ENCODE measurements at places on chromosomes 6 and 20.

DNA sequence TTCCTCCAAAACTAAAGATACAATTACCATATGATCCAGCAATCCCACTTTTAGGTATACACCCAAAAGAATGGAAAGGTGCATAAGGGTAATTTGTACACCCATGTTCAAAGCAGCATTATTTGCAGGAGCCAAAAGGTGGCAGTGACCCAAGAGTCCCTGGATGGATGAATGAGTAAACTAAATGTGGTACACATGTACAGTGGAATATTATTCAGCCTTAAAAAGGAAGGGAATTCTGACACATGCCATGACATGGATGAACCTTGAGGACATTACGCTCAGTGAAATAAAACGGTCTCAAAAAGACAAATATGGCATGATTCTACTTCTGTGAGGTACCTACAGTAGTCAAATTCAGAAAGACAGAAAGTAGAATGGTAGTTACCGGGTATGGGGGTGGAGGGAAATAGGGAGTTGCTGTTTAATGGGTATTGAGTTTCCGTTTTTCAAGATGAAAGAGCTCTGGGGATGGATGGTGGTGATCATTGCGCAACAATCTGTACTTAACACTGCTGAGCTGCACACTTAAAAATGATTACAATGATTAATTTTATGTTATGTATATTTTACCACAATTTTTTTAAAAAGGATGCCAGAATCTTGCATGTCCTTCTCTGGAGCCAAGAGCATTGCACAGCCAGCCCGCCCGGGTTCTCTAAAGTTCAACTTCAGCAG lies 518.9 kb upstream of the JARID2 start:
- no peak for DNase-seq

- DNase-seq = no peak
Observed at GRCh38 chr6:90477366-90477765, 109.5 kb downstream of the MAP3K7 start.

GRCh38 chr6:16973051-16973450 lies 128.8 kb upstream of the STMND1 start:
- no peak for DNase-seq

- no peak for DNase-seq
Observed at GRCh38 chr6:81999826-82000225, 247.3 kb upstream of the TENT5A start.

- DNase-seq = no peak
Observed at GRCh38 chr6:158011980-158012566, 30.4 kb downstream of the SYNJ2 start.

DNA sequence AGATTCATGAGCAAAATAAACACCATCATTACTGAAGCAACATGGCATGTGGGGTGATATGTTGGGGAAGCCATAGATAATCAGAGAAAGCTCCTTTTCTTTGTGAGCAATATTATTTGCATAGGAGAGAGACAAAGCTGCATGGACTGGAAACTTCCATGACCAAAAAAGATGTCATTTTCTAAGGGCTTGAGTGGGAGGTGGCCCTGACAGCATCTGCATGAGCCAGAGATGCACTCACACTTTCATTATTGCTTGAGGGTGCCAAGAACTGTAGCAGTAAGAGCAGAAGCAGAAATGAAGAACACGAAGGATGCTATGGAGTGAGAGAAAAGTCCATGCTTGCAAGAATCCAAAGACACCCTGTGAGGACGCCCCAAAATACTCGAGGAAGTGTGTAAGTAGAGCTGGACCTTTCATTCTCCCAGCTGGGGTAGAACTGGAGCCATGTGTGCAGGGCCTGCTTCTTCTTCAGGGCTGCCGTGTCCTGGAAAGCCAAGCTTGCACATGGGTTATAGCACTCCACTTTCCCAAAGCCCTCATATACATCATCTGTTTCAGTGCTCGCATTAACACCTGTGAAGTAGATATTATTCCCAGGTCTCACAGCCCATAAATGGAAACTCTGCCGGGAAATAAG lies 851.2 kb downstream of the DHX35 start:
- no peak for DNase-seq

GRCh38 chr6:4155848-4156466 lies 20.6 kb upstream of the ECI2 start:
- peak; percentile 80 for DNase-seq

- no peak for DNase-seq
Observed at GRCh38 chr6:37061157-37061804, 55.8 kb downstream of the FGD2 start.

- DNase-seq = no peak
Observed at GRCh38 chr20:53328961-53329360, 264.7 kb downstream of the ZNF217 start.

GRCh38 chr6:169288591-169288990 lies 34.9 kb upstream of the THBS2 start:
- DNase-seq = no peak

GRCh38 chr6:148750838-148751792 lies 4.3 kb downstream of the UST start:
- DNase-seq = no peak

DNA sequence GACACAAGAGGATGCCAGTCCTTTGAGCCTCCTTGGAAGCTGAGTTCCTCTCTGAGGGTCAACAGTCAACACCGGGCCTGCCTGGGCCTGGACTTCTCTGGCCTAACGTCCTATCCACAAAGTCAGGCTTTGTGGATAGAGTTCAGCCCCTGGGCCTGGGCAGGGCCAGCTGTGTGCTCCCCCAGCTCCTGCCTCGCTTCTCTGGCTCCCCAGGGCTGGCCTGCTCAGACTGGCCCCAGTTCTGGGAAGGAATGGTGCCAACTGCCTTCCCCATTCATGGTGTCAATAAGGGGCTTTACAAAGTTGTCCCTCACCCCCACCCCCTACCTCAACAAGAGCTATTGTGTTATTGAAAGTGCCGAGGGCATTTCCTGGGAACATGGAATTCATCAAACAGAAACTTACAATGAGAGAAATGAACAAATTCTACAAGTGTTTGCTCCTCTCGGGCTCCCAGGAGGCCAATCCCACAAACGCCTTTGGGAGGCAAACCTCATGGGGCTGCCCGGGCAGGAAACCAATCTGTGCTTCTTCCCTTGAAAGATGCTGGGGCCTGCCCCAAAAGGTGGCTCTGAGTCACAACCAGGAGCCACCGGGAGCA lies 26.5 kb upstream of the PPP1R14C start:
- DNase-seq = no peak

DNA sequence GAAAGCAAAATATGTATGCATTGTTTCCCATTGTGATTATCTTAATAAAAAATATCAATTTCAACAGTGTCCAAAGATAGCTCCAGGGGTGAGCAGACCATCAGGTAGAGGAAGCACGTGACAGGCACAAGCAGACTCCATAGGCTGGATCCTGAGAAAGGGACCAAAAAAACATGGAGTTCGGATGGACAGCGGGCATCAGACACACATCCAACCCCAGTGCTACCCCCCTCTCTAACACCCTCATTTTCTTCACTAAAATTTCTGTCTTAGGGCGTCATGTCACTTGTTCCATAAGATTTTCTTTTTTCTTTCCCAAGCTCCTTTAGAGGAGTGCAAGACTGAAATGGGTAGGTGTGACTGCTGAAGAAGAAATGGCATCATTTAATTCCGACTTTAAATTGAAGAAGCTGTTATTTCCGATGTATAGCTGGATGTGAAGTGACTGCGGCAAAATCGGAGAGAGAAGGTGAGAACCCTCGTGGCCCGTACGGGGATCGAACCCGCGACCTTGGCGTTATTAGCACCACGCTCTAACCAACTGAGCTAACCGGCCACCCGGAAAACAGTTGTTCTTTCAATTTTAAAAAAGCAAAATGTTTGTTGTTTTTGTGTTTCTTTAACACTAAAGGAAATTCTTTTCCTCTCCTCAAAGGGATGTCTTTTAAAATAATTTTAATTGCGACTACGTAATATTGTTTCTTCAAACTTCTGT lies 10.3 kb upstream of the PRSS16 start:
- DNase-seq = peak; percentile 69

DNA sequence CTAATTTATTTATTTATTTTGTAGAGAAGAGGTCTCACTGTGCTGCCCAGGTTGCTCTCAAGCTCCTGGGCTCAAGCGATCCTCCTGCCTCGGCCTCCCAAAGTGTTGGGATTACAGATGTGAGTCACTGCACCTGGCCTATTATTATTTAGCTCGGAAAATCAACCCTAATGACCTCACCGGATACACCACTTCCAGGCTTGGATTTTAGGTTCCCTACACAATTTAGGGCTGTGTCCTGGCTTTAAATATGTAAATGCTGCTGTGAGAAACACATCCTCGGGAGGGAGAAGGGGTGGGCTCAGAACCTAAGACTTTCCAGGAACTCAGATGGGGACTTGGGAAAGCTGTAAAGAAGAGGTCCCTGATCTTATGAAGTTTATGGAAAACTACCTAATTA lies 51.0 kb upstream of the SLC32A1 start:
- no peak for DNase-seq

- DNase-seq = no peak
Observed at GRCh38 chr20:38579219-38579910, 1.6 kb upstream of the ADIG start.

DNA sequence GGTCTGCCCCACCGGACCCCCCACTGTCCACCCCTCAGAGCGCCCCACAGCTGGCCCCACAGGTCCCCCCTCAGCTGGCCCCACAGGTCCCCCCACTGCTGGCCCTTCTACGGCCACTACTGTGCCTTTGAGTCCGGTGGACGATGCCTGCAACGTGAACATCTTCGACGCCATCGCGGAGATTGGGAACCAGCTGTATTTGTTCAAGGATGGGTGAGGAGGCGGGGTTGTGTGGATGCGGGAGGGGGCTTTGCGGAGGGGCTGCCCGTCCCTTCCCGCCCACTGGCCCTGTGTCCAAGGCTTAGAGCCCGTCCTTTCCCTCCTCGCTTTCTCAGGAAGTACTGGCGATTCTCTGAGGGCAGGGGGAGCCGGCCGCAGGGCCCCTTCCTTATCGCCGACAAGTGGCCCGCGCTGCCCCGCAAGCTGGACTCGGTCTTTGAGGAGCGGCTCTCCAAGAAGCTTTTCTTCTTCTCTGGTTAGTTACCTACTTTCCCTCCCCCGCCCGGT lies 4.7 kb downstream of the MMP9 start:
- no peak for DNase-seq

GRCh38 chr6:149545754-149546471 lies at the start of gene PPIL4:
Gene PPIL4, minus strand, starts transcription at chr6:149546043. Its CDS starts 38 bp downstream, at chr6:149546005.
- DNase-seq = peak; percentile 96

DNA sequence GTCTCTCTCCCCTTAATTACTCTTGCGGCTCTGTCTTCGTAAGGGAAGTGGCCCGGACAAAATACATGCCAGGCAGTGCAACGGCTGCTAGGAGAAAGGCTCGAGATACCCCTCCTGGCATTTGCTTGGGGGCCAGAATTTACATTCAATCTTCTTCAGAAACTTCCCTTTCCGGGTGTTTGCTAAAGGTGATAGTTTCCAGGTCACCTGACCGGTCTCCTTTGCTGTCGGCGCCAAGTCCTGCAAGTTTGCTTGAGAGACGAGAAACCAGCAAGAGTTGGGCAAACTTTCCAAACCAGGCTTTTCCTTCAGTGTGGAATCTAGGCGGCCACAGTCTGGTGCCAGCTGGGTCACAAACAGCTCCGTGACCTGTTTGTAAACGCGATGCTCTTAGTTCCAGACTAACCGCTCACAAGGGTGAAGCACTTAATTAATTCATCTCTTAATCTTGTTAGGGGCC lies 563 bp upstream of the SRSF3 start:
- DNase-seq = peak; percentile 45

- no peak for DNase-seq
Observed at GRCh38 chr20:24741493-24742072, 207.5 kb upstream of the CST7 start.

- DNase-seq = no peak
Observed at GRCh38 chr6:168827586-168827871, 386.5 kb downstream of the SMOC2 start.

DNA sequence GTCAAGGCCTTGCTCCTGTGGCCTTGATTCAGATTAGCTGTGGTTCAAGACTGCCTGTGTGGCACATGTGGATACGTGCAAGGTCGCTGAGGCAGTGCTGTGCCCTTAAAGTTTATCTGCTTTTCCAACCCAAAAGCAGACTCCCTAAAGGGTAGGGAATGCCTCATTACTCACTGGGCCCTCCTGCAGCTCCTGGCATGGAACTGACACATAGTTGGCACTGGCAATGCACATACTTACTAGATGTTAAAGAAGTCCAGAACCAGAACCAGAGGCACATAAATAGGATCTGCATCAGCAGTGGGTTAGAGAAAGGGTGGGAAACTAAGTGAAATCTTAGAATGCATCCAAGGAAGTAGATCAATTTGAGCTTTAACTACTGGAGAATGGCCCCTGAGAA lies 90.6 kb upstream of the MLN start:
- no peak for DNase-seq

GRCh38 chr6:149680503-149680902 lies 32.0 kb upstream of the KATNA1 start:
- DNase-seq = no peak

DNA sequence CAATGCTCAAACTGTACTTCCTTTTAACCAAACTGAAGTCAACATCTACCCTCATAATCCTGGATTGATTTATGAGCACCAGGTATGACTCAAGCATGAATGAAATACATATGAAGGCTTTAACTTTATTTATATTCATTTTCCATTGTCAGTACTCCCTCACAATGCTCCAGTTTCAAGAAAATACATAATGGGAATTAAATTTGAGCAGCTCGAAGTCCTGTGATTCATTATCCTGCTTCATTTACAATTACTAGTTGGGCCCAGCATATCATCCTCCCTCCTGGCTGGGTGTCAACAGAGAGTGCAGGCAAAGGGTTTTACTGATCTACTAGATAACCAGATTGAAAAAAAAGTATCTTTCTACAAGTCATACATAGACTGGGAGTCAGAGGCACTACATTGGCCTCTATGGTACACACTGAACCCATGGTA lies 10.1 kb downstream of the SAMHD1 start:
- DNase-seq = no peak

- peak; percentile 47 for DNase-seq
Observed at GRCh38 chr6:79077715-79078074, 359 bp downstream of the PHIP start.

DNA sequence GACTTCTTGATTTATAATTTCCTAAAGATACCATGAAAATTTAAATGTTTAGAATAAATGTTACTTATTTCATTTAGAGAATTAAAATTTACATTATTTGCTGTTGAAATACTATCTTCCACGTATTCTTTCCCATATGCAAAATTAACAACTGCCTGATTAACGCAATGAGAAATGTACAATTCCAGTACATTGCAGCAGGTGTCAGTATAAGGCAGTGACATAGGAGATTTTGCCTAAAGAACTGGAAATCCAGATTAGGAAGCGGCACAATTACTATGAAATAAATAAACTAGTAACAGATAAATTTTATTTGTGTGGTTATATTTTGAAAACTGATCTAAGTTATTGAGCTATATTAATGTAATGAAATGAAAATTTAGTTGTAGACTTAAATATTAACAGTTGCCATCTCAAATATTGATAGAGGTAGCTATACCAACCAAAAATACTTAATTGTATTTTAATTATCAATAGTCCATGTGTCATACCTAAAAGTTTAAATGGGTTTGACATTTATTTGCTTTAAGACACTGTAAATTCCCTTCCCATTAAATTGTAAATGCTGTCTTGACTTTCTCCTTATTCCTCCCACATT lies 300.2 kb downstream of the UTRN start:
- no peak for DNase-seq

Measured in stimulated activated CD4-positive, alpha-beta T cell treated with anti-CD3 and anti-CD28 coated beads, Interleukin-1b, Interleukin-23, amount 100 ng/mL, for 48 hours (primary cell).